Tibial artery (tissue), 4 donors: ENCODE measurements at places on chromosomes 1 and 21.

GRCh38 chr21:35178827-35179226, 129.7 kb upstream of the RUNX1 start:
- no peaks in the 10 kb centered on the region for H3K27me3 ChIP-seq
- H3K4me1 ChIP-seq = no peaks in the 10 kb centered on the region
- no peak overlapping the region for H3K4me3 ChIP-seq
- H3K27ac ChIP-seq = no peak overlapping the region
- H3K36me3 ChIP-seq = no peaks in the 10 kb centered on the region
- DNase-seq = no peak

DNA sequence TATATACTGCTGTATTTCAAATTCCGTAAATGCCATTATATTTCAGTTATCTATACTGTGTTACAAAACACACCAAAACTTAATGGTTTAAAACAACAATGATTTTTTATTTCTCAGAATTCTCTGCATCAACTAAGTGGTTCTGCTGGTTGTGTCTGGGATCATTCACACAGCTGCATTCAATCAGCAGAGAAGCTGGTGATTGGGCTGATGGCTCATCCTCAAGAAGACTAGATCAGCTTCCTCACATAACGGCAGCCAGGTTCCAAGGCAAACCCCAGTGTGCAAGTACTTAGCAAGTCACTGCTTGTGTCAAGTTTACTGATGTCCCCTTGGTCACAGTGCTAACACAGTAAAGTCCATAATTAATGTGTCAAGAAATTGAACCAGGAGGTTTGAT, 86.3 kb upstream of the VANGL1 start:
- no peak overlapping the region for H3K27ac ChIP-seq
- no peak overlapping the region for H3K4me3 ChIP-seq
- DNase-seq = no peak
- no peaks in the 10 kb centered on the region for H3K36me3 ChIP-seq
- H3K27me3 ChIP-seq = peaks cover under 1% of the 10 kb centered on the region

- DNase-seq = no peak
- no peaks in the 10 kb centered on the region for H3K4me1 ChIP-seq
Observed at GRCh38 chr1:58964428-58964827, 180.6 kb upstream of the JUN start.

GRCh38 chr1:238955934-238956333, 430.4 kb upstream of the CHRM3 start:
- no peaks in the 10 kb centered on the region for H3K27me3 ChIP-seq
- H3K4me1 ChIP-seq = no peaks in the 10 kb centered on the region
- no peak overlapping the region for H3K4me3 ChIP-seq
- H3K36me3 ChIP-seq = no peaks in the 10 kb centered on the region
- no peak overlapping the region for H3K27ac ChIP-seq

GRCh38 chr1:86468501-86468977, at the start of gene CLCA1:
Gene CLCA1 (plus strand): TSS chr1:86468927. CDS start chr1:86468972, 45 bp downstream.
- H3K27ac ChIP-seq = no peak within 1 kb of the TSS
- H3K4me3 ChIP-seq = no peak within 1 kb of the TSS
- H3K4me1 ChIP-seq = no peaks in the 10 kb centered on the region
- no peaks in the 10 kb centered on the region for H3K27me3 ChIP-seq

DNA sequence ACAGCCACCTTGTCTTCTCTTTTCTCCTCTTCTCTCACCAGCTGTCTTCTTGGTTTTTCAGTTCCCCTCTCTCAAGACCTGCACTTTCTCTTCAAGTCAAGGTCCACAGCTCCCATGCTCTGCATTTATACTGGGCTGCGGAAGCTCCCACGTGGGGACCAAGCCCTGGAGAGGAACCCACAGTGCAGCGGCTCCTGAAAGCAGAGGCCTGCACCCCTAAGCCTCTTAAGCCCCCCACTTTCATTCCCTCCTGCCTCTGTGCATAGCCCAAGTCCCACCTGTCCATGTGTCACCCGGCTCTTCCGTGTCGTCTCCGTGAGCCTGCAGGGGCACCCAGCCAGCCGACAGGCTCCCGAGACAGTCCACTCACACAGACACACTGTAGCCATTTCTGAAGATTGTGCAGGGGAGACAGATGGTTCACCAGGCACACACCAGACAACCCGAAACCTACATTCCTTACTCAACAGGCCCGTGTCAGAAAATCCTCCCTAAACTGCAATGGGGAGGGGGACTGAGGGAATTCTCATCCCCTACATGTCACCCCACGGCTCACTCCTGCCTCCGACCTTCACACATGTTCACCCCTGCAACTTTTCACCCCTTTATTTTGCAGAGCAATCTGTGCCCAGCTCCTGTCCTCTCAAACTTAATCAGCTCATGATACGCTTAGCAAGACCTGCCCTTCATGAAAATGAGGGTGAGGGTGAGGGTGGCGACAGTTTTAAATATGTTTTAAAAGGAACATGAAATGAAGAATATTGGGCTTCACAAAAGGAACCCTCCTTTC, 6.3 kb downstream of the MX2 start:
- H3K27ac ChIP-seq = no peak overlapping the region
- no peaks in the 10 kb centered on the region for H3K27me3 ChIP-seq
- H3K4me3 ChIP-seq = no peak overlapping the region

DNA sequence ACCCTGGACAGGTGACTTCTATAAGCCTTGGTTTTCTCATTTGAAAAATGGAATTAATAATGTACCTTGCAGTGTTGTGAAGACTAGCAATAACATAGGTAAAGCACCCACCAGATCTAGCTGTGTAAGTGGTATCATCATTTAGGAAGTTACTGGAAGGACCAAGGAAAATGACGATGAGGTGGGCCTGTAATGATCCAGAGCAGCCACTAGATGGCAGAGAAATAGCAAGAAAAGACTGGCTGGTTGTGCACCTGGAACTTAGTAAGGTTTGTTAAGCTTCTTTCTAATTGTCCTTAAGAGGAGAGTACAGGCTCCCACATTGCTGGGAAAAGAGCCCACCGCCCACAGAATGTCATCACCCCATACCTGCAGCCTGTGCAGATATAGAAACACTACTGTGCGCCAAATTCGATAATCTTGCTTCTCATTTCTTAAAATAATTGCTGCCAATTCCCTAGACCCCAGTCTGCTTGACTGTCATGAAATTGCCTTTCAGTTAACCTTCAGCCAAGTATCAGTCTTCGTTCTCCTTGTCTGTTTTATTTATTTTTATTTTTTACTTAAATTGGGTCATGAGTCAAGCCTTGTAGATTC, 37.2 kb downstream of the WNT4 start:
- H3K27ac ChIP-seq = no peak overlapping the region
- H3K36me3 ChIP-seq = peaks cover 12% of the 10 kb centered on the region
- H3K4me3 ChIP-seq = no peak overlapping the region

DNA sequence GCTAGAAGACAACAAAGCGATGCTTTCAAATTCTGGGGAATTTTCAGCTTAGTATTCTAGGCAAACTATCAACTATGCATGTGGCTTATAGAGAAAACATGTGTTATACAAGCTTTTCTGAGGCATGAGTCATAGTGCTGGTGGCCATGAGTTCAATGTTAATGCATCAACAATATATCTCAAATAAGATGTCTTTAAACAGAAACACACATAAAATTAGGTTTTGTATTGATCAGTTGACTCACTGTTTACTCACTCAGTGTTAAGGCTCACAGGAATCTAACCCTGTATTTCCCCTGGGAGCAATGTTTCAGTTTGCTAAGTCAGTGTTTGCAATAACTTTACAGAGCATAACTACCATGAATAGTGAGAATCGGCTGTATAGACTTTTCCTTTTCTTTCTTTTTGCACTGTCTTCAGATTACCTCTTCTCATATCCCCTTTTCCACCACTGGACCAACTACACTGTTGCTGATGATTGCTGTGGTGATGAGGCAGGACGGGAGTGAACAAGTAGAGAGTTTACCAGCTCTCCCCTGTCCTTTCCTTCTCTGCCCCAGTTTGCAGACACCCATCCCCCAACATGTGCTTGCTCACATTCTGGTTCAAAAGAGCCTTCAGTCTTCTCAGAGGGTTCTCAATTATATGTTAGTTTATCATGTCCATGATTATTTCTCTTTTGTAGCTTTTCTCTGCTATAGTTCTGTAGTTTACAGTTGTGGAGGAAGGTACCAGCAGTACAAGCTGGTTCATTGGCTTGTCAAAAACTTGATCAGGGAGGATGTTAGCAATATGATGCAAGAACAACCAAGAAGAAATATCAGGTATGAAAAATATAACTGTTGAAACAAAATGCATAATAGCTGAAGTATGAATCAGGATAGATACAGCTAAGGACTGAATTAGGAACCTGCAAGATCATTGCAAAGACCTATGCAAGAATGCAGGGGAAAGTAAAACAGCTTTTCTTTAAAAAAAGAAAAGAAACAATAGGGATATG, 23.9 kb downstream of the CD2 start:
- H3K27me3 ChIP-seq = no peaks in the 10 kb centered on the region
- DNase-seq = no peak
- no peaks in the 10 kb centered on the region for H3K4me1 ChIP-seq

- H3K36me3 ChIP-seq = peaks cover 25% of the 10 kb centered on the region
- H3K27ac ChIP-seq = peak overlapping the region; percentile 98
- no peak overlapping the region for H3K4me3 ChIP-seq
- peak; percentile 71 for DNase-seq
Observed at GRCh38 chr1:26784023-26784871, 3.5 kb upstream of the PIGV start.

GRCh38 chr1:188782220-188782841, 1695.3 kb downstream of the BRINP3 start:
- H3K27ac ChIP-seq = no peak overlapping the region
- H3K4me3 ChIP-seq = no peak overlapping the region
- no peaks in the 10 kb centered on the region for H3K36me3 ChIP-seq
- no peaks in the 10 kb centered on the region for H3K4me1 ChIP-seq
- no peaks in the 10 kb centered on the region for H3K27me3 ChIP-seq

DNA sequence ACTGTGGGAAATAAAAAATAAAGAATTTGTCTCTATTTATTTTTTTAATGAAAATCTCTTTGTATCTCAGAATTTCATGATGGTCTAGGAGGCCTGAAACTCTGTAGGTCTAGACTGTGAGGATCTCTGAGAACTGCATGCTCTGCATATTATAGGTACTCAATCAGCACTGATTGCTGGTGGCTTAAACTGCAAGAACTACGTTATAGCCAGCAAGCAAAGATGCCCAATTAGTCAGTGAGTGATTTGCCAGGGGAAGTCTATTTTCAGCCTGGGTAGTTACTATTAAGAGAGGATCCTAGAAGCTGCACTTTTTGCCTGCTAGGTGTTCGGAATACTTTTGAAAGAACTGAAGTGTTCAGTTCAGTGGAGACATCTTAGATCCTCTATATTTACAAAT, 87.4 kb downstream of the GPR52 start:
- no peaks in the 10 kb centered on the region for H3K27me3 ChIP-seq
- H3K4me1 ChIP-seq = no peaks in the 10 kb centered on the region
- H3K27ac ChIP-seq = no peak overlapping the region
- DNase-seq = no peak
- H3K4me3 ChIP-seq = no peak overlapping the region
- peaks cover 10% of the 10 kb centered on the region for H3K36me3 ChIP-seq

DNA sequence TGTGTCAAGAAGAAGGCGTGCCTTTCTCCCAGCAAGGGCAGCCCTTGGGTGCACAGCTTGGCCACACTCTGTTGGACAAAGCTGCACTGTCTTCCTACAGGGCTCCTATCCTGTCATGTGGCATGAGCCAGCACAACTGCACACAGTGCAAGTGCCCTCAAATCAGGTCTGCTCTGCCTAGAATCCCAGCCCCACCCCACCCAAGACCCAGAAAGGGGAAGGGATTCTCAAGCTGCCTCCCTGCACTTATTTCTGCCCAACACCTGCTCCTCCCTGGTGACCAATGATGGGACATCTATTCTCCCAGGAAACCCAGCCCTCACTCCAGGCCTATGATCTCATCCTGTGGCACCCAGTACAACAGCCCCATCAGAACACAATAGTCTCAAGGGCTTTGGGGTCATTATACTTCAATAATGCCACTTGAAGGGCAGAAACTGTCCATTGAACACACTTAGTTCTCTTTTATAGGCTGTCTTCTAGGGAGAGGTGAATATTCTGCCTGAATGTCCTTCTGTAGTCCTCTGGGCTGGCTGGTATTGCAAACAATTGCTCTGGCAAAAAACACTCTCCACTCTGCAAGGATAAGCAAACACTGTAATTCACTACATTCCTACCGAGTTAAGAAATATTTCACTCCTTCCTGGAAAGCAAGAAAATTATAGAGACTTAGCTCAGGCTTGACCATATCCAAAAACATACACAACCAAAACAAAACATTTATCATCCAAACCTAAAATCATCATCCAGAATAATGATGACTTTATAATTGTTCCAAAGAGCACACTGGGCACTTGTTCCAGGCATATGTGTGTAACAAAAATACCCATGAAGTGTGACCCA, 43.1 kb upstream of the IGSF3 start:
- no peaks in the 10 kb centered on the region for H3K27me3 ChIP-seq
- no peaks in the 10 kb centered on the region for H3K36me3 ChIP-seq
- no peak overlapping the region for H3K4me3 ChIP-seq
- peaks cover 2% of the 10 kb centered on the region for H3K4me1 ChIP-seq
- DNase-seq = no peak

- H3K36me3 ChIP-seq = peaks cover 15% of the 10 kb centered on the region
- H3K4me1 ChIP-seq = no peaks in the 10 kb centered on the region
- H3K27ac ChIP-seq = no peak overlapping the region
- no peak overlapping the region for H3K4me3 ChIP-seq
- no peak for DNase-seq
Observed at GRCh38 chr21:38424305-38425019, 73.8 kb downstream of the ERG start.

GRCh38 chr1:62823556-62823955, 39.6 kb downstream of the ATG4C start:
- H3K4me1 ChIP-seq = no peaks in the 10 kb centered on the region
- no peak overlapping the region for H3K4me3 ChIP-seq
- no peak for DNase-seq
- H3K27me3 ChIP-seq = no peaks in the 10 kb centered on the region

- no peaks in the 10 kb centered on the region for H3K27me3 ChIP-seq
- no peaks in the 10 kb centered on the region for H3K36me3 ChIP-seq
- H3K4me1 ChIP-seq = peaks cover 7% of the 10 kb centered on the region
- no peak for DNase-seq
- H3K27ac ChIP-seq = no peak overlapping the region
Observed at GRCh38 chr21:38472412-38473108, 25.7 kb downstream of the ERG start.

GRCh38 chr1:92430030-92430429, 56.7 kb downstream of the GFI1 start:
- H3K4me3 ChIP-seq = no peak overlapping the region
- H3K4me1 ChIP-seq = no peaks in the 10 kb centered on the region
- DNase-seq = no peak
- H3K36me3 ChIP-seq = no peaks in the 10 kb centered on the region

DNA sequence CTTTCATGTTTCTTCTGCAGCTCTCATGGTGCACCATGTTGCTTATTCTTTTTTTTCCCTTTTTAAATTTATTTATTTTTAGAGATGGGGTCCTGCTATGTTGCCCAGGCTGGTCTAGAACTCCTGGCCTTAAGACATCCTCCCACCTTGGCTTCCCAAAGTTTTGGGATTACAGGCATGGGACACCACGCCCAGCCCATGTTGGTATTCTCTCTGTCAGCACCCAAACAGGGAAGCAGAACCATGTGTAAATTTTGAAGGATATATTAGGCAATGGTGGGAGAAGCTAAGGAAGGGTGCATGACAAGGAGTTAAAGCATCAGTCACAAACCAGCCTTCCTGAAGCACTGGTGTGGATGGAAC, 39.6 kb upstream of the ENAH start:
- H3K27ac ChIP-seq = peak overlapping the region; percentile 57
- H3K4me3 ChIP-seq = no peak overlapping the region
- H3K36me3 ChIP-seq = no peaks in the 10 kb centered on the region
- no peaks in the 10 kb centered on the region for H3K27me3 ChIP-seq
- no peak for DNase-seq
